ENCODE measurements at places on chromosomes 5 and 9. TPM values are rescaled to one million over a fixed set of nuclear protein-coding genes. Genes with fewer than 3 reads are reported as not detected.

DNA sequence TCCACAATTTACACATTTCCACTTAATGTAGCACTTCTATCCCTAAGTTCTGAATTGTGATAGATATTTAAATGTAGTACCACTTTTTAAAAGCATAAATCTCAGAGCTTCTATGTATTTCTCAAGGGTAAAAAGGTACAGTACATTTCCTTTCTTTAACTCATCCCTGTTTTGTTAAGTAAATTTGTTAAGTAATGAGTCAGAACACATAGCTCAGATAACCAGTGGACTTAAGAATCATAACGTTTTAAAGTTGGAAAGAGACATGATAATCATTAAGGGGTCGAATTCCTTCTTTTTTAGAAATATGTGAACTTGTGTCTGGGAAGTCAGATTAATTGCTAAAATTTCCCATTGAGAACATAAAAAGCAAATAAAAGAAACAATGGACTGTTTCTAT lies 810.2 kb upstream of the NUDT12 start:
- no peaks in the 10 kb centered on the region for H3K36me3 ChIP-seq
- no peak overlapping the region for H3K27ac ChIP-seq
- no peak overlapping the region for H3K4me3 ChIP-seq
- H3K4me1 ChIP-seq: no peaks in the 10 kb centered on the region

GRCh38 chr9:134474055-134474370 lies 147.8 kb downstream of the RXRA start:
- no peak overlapping the region for H3K4me3 ChIP-seq
- no peaks in the 10 kb centered on the region for H3K36me3 ChIP-seq
- H3K27me3 ChIP-seq: no peaks in the 10 kb centered on the region
- no peak overlapping the region for H3K27ac ChIP-seq
- H3K4me1 ChIP-seq: peaks cover 9% of the 10 kb centered on the region
- DNase-seq: no peak

- no peaks in the 10 kb centered on the region for H3K27me3 ChIP-seq
- no peaks in the 10 kb centered on the region for H3K36me3 ChIP-seq
- H3K4me1 ChIP-seq: no peaks in the 10 kb centered on the region
- DNase-seq: no peak
- H3K4me3 ChIP-seq: no peak overlapping the region
These were observed 416.0 kb downstream of the SH3GL2 start for GRCh38 chr9:17994695-17995425.

- H3K27me3 ChIP-seq: peaks cover 4% of the 10 kb centered on the region
- H3K4me3 ChIP-seq: no peak overlapping the region
- no peaks in the 10 kb centered on the region for H3K4me1 ChIP-seq
- no peak for DNase-seq
- H3K36me3 ChIP-seq: no peaks in the 10 kb centered on the region
These were observed 346.3 kb downstream of the ENC1 start for GRCh38 chr5:74294231-74294705.

GRCh38 chr9:132036521-132036920 lies 43.1 kb downstream of the MED27 start:
- no peak overlapping the region for H3K27ac ChIP-seq
- peaks cover 4% of the 10 kb centered on the region for H3K36me3 ChIP-seq
- DNase-seq: no peak
- H3K4me1 ChIP-seq: peaks cover 29% of the 10 kb centered on the region
- no peak overlapping the region for H3K4me3 ChIP-seq

GRCh38 chr9:32589083-32589723 lies 16.2 kb upstream of the NDUFB6 start:
- no peak for DNase-seq
- H3K36me3 ChIP-seq: no peaks in the 10 kb centered on the region
- H3K4me1 ChIP-seq: no peaks in the 10 kb centered on the region
- no peak overlapping the region for H3K27ac ChIP-seq

DNA sequence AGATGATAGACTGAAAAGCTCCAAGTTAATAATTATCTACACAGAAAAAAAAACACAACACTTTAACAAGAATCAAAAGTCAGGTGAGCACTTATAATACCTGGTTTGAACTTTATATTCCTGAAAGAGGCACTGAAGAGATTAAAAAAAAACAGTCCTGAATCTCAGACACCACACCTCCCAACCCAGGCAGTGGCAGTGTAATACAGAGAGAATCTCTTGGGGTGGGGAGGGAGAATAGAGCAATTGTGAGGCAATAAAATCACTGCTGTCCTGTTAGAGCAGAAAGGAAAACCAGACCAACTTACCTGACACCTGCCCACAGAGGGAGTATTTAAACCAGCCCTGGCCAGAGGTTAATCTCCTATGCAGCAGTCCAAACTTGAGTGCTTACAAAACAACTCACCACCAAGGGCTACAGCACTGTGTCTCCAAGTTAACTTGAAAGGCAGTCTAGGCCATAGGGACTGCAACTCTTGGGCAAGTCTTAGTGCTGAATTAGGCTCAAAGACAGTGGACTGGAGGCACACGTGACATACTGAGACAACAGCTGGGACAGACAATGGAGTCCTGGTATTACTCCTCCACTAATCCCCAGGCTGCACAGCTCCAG lies 54.2 kb downstream of the SLCO4C1 start:
- no peak for DNase-seq
- no peak overlapping the region for H3K27ac ChIP-seq
- no peaks in the 10 kb centered on the region for H3K27me3 ChIP-seq
- H3K4me3 ChIP-seq: no peak overlapping the region
- no peaks in the 10 kb centered on the region for H3K36me3 ChIP-seq

DNA sequence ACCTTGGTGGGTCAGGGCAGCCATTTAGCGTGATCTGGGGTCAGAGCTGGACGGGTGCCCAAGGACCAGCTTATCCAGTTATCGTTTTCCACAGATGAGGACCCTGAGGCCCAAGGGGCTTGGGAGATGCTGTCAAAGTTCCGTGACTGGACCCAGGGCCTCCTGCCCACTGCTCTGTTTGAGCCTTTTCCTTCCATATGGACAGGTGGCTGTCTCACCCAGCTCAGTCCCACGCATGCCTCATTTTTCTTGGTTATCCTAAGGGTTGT lies 56.5 kb downstream of the TRIP13 start:
- no peaks in the 10 kb centered on the region for H3K4me1 ChIP-seq
- no peaks in the 10 kb centered on the region for H3K36me3 ChIP-seq
- H3K27me3 ChIP-seq: peaks cover 54% of the 10 kb centered on the region
- no peak overlapping the region for H3K27ac ChIP-seq

- H3K4me1 ChIP-seq: no peaks in the 10 kb centered on the region
- DNase-seq: no peak
- H3K4me3 ChIP-seq: no peak overlapping the region
- peaks cover 3% of the 10 kb centered on the region for H3K27me3 ChIP-seq
- H3K27ac ChIP-seq: no peak overlapping the region
These were observed 30.7 kb downstream of the NFIB start for GRCh38 chr9:14283276-14283675.

- no peaks in the 10 kb centered on the region for H3K36me3 ChIP-seq
- DNase-seq: no peak
- H3K4me1 ChIP-seq: peaks cover 62% of the 10 kb centered on the region
- H3K27me3 ChIP-seq: no peaks in the 10 kb centered on the region
- H3K4me3 ChIP-seq: no peak overlapping the region
These were observed 12.8 kb upstream of the PHF19 start for GRCh38 chr9:120889606-120890271.

DNA sequence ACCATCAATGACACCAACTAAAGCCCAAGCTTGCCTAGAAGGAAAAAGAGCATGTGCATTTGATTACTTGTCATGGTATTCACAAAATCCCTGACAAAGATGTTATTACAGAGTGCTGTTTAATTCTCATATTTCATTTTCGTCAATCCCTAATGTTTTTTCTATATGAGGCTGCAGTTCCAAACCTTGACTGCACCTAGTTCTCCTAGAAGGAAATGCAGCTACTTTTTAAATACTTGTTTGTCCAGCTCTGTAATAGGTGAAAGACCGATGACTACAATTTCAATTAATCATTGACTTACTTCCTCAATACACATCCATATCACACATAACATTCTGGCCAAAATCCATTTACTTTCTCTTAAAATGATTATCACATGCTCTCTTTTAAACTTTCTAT lies 28.1 kb downstream of the CEMIP2 start:
- peaks cover 8% of the 10 kb centered on the region for H3K4me1 ChIP-seq
- no peaks in the 10 kb centered on the region for H3K27me3 ChIP-seq
- no peak overlapping the region for H3K27ac ChIP-seq
- no peak overlapping the region for H3K4me3 ChIP-seq
- peaks cover 65% of the 10 kb centered on the region for H3K36me3 ChIP-seq

- DNase-seq: no peak
- no peak overlapping the region for H3K27ac ChIP-seq
- no peak overlapping the region for H3K4me3 ChIP-seq
- H3K4me1 ChIP-seq: peaks cover 18% of the 10 kb centered on the region
These were observed 2.3 kb upstream of the ADAMTS2 start for GRCh38 chr5:179347581-179347980.

DNA sequence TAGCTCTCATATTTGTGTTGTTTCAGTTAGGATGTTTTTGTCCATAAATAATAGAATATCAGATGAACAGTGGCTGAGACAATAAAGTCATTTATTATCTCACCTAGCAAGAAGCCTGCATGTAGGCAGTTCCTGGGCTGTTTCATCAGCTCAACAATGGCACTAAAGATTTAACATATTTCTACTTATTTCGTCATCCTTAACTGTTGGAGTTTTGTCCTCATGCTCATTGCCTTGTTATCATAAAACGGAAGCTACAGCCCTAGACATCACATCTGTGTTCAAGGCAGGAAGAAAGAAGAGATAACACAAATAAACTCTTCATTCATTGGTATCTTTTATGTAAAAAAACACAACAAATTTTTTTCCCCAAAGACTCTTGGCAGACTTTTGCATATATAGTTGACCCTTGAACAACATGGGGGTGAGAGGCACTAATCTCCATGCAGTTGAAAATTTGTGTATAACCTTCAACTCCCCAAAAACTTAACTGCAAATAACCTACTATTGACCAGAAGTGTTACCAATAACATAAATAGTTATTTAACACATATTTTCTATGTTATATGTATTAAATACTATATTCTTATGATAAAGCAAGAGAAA lies 277.2 kb upstream of the ADRA1B start:
- H3K27me3 ChIP-seq: peaks cover 7% of the 10 kb centered on the region

CTNNAL1 gene
- total RNA-seq: 2.4 TPM

PIP5K1B gene
- total RNA-seq: 17.1 TPM

PCDHB2 gene
- not detected for total RNA-seq

CDKN2B gene
- 0.38 TPM for total RNA-seq

DMXL1 gene
- 76.9 TPM for total RNA-seq

TNFSF8 gene
- 0.69 TPM for total RNA-seq

SPATA6L gene
- total RNA-seq: not detected

Data from activated B cell treated with CpG ODN at 0.5 μM for 24 hours (primary cell).